ENCODE measurements at places on chromosomes 12 and 14.

- no peak for DNase-seq
These were observed 166.6 kb upstream of the RPL10L start for GRCh38 chr14:46818147-46818546.

- DNase-seq, result no peak
These were observed 113.4 kb upstream of the SCAF11 start for GRCh38 chr12:46103559-46104383.

DNA sequence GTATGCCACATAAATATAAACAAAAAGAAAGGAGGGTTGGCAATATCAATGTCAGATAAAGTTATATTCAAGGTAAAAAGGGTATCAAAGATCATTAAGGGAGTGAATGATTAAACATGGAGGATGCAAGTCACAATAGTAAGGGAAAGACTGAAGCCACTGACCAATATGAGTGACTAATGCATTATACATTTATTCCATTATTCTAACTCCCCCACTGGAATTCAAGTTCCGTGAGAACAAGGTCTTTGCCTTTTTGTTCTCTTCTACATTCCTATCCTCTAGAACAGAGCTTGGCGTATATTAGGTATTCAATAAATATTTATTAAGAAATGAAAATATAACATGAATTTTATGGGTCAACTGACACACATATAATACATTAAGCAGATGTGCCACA, 30.7 kb downstream of the MAP4K5 start:
- DNase-seq, result no peak

- DNase-seq, result peak; percentile 88
These were observed 7.5 kb downstream of the FOXG1 start for GRCh38 chr14:28773861-28774691.

DNA sequence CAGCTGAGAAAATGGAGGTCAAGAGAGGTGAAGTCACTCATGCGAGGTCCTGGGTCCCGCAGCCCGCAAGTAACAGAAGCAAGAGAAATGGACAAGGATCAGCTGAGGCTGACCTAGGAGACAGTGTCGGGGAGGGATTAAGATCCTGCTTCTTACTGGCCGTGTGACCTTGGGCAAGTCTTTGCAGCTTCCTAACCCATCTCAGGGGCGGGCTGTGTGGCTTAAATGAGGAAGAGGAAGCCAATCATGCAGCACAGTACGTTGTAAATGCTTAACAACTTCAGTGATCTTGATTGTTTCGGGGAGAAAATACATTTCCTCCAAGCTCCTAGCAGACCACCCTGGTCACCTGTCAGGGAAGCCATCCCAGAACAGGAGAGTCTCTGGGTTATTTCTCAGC, 7.1 kb upstream of the PGF start:
- DNase-seq, result no peak

GRCh38 chr14:97490521-97491070, 693.4 kb downstream of the VRK1 start:
- no peak for DNase-seq

- no peak for DNase-seq
These were observed 34.8 kb upstream of the CD9 start for GRCh38 chr12:6165395-6165794.

DNA sequence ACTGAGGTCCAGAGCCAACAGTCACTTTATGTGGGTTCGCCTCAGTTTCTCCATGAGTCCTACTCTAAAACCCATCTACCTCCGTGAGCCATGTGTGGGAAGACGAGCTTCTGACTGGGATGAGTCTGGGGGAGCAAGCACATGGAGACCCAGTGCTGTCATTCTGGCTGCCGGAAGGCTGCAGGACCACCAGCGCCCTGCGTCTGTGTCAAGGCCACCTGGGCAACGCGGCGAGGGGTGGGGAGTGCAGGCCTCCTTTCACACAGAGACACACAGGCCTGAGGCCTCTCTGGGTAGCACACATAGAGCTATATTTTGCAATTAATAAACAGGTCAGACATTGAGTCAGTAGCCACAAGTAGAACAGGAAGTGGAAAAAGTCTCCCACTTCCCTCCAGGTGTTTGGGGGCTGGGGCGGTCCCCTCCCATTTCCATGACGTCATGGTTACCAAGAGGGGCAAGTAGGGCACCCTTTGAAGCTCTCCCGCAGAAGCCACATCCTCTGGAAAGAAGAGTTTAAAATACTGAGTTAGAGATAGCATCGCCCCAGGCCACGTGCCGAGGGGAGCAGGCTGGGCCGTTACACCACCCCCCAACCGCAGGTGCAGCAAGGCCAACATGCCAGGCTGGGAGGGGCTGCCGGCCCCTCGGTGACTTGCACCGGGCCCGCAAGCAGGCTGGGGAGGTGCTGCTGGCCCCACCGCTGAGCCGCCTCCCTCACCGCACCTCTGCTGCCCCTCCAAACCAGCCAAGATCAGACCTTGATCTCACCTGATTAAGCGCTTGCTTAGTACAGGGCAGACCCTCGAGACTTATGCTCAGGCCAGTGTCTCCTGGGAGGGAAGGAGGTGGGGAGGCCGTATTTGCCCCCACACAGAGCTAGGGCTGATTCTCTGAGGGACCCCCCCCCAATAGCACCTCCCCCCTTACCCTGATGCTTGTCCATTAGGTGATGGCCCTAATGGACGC, 32.7 kb downstream of the DAD1 start:
- peak; percentile 9 for DNase-seq
